ENCODE measurements at places on chromosomes 2 and 18. TPM values are rescaled to one million over a fixed set of nuclear protein-coding genes. Genes with fewer than 3 reads are reported as not detected.

DNA sequence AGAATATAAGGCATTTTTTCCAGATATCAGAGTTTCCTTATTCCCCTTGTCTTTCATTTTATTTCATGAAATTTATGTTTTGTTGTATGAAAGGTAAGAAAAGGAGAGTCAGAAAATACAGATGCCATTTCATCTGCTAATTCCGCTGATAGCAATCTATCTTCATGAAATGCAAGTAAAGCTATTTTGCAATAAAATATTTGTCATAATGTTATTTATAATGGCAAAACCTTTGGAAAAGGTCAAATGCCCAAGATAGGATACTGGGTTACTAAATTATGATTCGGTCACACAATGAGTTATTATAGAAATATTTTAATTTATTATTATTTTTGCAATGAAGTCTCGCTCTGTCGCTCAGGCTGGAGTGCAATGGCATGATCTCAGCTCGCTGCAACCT is 124.2 kb downstream of the SPP2 start:
- no peak overlapping the region for H3K27ac ChIP-seq
- H3K27me3 ChIP-seq, result no peaks in the 10 kb centered on the region
- H3K4me1 ChIP-seq, result no peaks in the 10 kb centered on the region
- H3K36me3 ChIP-seq, result no peaks in the 10 kb centered on the region

GRCh38 chr2:237486819-237487448 is at the start of gene MLPH:
Gene MLPH, plus strand, starts transcription at chr2:237487251. Its CDS starts 6,176 bp downstream, at chr2:237493427.
- H3K27ac ChIP-seq, result no peak within 1 kb of the TSS
- peak; percentile 71 for DNase-seq
- H3K36me3 ChIP-seq, result no peaks in the 10 kb centered on the region
- peak within 1 kb of the TSS; percentile 54 for H3K4me3 ChIP-seq
- H3K27me3 ChIP-seq, result peaks cover 11% of the 10 kb centered on the region
- peaks cover 3% of the 10 kb centered on the region for H3K4me1 ChIP-seq

GRCh38 chr18:26434887-26435286 is 113.5 kb downstream of the KCTD1 start:
- no peak overlapping the region for H3K4me3 ChIP-seq
- no peak for DNase-seq
- no peak overlapping the region for H3K27ac ChIP-seq
- H3K36me3 ChIP-seq, result no peaks in the 10 kb centered on the region
- no peaks in the 10 kb centered on the region for H3K27me3 ChIP-seq

Gene LCT
- 0.19 TPM for polyA plus RNA-seq

- no peaks in the 10 kb centered on the region for H3K36me3 ChIP-seq
- H3K27ac ChIP-seq, result no peak overlapping the region
- DNase-seq, result no peak
These were observed 118.5 kb upstream of the COL5A2 start for GRCh38 chr2:189298038-189298437.

- no peak for DNase-seq
- H3K27ac ChIP-seq, result no peak overlapping the region
- H3K4me3 ChIP-seq, result no peak overlapping the region
- H3K36me3 ChIP-seq, result no peaks in the 10 kb centered on the region
- H3K27me3 ChIP-seq, result no peaks in the 10 kb centered on the region
These were observed 62.0 kb downstream of the MYL12B start for GRCh38 chr18:3323900-3324299.

Gene DLX1
- not detected for polyA plus RNA-seq

DNA sequence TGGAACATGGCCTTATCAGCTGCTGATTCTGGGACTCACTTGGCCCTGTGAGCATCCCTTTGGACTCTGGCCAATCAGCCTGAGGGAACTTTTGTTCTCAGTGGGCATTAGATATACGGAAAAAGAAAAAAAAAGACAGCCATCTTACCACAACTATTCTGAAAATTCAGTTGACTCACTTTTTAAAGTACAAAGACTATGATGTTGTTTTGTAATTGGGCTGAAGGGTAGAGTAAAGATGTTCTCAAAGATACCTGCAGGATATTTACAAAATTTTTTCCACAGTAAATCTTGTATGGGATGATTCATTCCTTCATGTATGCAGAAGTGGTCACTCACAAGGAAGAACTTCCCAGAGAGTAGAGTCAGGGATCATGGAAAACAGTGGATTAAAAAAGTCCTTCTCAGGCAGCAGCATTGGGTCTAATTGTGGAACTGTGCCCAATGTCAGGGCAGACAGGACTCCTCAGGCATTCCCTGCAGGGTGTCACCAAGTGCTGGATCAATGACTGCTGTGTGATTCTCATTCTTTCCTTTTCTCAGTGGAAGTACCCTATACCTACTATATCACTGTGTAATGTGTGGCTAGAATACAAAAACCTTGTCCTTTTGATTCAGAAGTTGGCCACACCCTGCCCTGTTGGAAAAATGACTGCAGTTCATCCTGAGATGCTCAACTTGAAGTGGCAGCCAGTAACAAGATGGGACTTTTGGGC is 35.4 kb downstream of the SULT1C4 start:
- no peak overlapping the region for H3K27ac ChIP-seq
- no peaks in the 10 kb centered on the region for H3K36me3 ChIP-seq
- no peak for DNase-seq
- no peaks in the 10 kb centered on the region for H3K4me1 ChIP-seq
- H3K27me3 ChIP-seq, result no peaks in the 10 kb centered on the region
- no peak overlapping the region for H3K4me3 ChIP-seq

DNA sequence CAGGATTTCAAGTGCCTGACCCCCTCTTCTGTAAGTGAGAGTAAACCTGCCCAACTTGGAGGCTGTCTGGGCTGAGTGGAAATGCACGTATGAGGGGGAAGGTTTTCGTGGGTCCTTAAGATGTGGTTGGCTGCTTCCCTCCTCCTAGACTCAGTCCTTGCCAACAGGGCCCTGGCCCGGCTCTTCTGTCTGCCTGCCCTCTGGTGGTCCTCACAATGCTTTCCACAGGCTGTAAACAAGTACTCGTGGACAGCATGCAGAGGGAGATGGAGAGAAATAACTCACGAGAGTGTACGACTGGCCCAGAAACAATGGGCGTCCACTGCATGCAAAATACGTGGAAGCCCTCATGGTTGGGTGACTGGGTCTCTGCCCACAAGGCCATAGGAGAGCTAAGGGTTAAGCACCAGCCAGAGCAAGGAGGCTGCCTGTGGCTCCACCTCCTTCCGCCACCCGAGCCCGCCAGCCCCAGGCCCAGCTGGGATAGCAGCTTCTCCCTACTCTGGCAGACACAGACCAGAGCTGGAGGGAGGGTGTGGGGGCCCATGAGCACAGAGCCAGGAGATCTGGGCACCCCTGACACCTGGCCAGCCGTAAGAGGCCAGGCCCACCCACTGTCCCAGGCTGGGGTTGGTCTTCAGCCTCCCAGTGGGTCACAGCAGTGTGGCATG is 17.0 kb upstream of the ARHGEF4 start:
- H3K27ac ChIP-seq, result no peak overlapping the region
- no peak overlapping the region for H3K4me3 ChIP-seq
- peak; percentile 50 for DNase-seq
- H3K36me3 ChIP-seq, result no peaks in the 10 kb centered on the region
- H3K4me1 ChIP-seq, result no peaks in the 10 kb centered on the region

DNA sequence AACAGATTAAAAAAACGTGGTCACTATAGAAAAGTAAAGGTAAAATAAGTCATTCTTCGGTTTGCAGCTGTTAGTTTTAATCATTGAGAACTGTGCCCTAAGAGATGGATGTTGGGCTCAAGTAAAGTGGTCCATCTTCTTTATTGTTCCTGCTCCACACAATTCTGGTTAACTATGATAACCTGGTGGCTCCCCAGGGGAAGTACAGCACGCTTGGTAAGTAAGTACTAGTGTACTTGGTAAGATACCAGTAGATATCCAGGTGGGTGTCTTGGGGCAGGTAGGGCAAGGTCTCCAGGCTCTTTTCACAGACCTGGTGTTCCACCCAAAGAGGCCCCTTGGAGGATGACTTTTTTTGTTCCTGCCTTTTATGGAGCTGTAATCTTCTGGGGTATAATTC is 31.6 kb upstream of the DLX2 start:
- H3K36me3 ChIP-seq, result no peaks in the 10 kb centered on the region
- no peak overlapping the region for H3K27ac ChIP-seq
- no peaks in the 10 kb centered on the region for H3K4me1 ChIP-seq

GRCh38 chr2:43041173-43041591 is 185.2 kb downstream of the ZFP36L2 start:
- H3K27me3 ChIP-seq, result no peaks in the 10 kb centered on the region
- DNase-seq, result no peak
- no peak overlapping the region for H3K27ac ChIP-seq
- no peak overlapping the region for H3K4me3 ChIP-seq
- H3K4me1 ChIP-seq, result no peaks in the 10 kb centered on the region
- H3K36me3 ChIP-seq, result no peaks in the 10 kb centered on the region

DNA sequence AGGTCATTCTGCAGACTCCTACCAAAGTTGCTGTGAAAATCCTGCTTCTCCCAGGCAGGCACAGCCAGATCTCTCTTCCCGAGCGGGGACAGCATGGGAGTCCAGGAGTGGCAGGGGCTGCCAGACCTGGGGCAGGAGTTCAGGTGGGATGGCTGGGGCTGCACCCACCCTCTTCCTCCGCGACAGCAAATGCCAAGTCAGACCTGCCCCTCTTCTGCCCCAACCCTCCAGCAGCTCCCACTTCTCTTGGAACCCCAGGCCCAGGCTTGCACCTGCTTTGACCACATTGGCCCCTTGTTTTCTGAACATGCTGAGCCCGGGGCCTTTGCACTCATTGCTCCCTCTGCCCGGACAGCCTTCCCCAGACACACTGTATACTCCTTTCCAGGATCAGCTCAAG is 288.2 kb upstream of the HS6ST1 start:
- H3K4me3 ChIP-seq, result no peak overlapping the region
- no peaks in the 10 kb centered on the region for H3K27me3 ChIP-seq
- peaks cover 7% of the 10 kb centered on the region for H3K4me1 ChIP-seq
- no peak overlapping the region for H3K27ac ChIP-seq
- DNase-seq, result peak; percentile 44

Gene SUPT7L
- 28.1 TPM for polyA plus RNA-seq

- no peak for DNase-seq
- H3K27me3 ChIP-seq, result no peaks in the 10 kb centered on the region
- no peak overlapping the region for H3K27ac ChIP-seq
- H3K4me3 ChIP-seq, result no peak overlapping the region
These were observed 201.8 kb upstream of the LYPD1 start for GRCh38 chr2:132871831-132872230.

DNA sequence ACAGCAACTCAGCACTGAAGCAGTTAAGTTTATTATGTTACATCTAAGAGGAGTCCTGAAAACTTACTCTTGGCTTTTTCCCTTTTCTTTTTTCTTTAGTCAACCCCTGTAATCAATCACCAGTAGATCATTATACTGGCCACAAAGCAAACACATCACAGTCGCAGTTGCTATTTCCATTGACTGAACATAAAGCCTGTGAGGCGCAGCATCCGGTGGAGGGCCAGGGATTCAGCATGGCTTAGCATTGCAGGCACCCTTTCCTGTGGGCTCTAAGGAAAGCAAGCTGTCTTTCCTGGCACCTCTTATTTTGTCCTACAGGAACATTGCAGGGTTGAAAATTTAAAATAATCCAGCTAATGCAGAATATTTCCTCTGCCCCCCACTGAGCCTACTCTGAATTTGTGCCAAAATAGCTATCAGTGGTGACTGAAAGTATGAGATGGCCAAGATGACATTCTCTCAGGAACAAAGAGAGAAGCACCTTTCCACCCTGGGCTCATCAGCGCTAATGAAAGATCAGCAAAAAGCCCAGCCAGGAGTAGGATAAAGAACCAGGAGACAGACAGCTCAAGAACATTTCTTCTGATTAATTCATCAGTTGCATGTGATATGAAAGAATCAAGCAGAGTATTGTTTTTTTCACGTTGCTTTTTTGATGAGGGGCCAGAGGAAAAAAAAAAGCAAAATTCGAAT is 85.3 kb upstream of the SULT1C3 start:
- H3K4me1 ChIP-seq, result no peaks in the 10 kb centered on the region
- no peak overlapping the region for H3K27ac ChIP-seq
- DNase-seq, result no peak
- no peaks in the 10 kb centered on the region for H3K27me3 ChIP-seq
- no peak overlapping the region for H3K4me3 ChIP-seq

DNA sequence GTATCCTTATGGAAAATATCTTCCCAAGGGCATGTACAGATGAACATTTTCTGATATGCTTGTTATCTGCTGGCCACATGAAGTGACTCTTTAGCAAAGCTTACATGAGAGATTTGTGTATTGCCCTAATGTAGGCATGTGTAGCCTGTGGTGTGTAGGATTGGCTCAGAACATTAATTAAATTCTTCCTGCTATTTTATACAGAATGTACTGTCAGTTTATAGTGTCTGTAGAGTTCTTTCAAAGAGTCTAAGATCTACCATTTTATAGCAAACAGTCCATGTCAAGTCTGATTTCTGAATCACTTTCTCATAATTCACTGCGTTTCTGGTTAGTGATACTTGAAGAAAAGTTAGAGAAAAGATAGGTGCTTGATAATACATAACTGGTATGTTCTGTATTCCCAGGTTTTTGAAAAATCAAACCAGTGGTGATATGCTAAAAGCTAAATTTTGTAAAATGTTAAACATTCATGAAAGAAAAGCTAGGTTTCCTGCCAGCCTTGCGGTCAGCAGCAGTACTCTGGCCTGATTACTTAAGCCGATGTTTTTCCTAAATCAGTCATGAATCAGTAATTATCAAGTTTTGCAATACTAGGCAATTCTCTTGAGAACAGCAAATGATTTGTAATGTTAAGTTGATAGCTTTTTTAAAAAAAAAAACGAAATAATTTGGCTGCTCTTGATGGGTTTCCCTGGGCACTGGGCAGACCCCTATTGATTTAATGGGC is 30.9 kb upstream of the EFEMP1 start:
- no peaks in the 10 kb centered on the region for H3K4me1 ChIP-seq
- DNase-seq, result no peak
- no peaks in the 10 kb centered on the region for H3K27me3 ChIP-seq

GRCh38 chr2:23659773-23660172 is 267.1 kb downstream of the ATAD2B start:
- H3K27ac ChIP-seq, result no peak overlapping the region
- no peaks in the 10 kb centered on the region for H3K27me3 ChIP-seq
- no peak overlapping the region for H3K4me3 ChIP-seq
- no peak for DNase-seq

DNA sequence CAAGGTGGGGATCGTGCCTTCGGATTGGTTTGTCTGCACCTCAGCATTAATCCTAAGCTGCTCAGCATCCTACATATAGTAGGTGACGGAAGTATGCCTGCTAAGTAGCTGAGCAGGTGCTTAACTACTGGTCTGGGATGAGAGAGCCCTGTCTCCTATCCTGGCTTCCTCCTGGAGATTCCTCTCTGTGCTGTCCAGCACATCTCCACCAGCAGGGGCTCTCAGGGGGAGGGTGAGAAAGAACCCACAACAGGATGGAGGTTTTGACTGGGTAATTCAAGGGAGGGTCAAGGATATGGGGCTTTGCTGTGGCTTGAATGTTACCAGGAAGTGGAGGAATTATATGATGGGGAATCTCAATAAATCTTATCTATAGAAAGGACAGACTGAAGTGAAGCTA is 45.4 kb upstream of the KIF5C start:
- H3K27ac ChIP-seq, result no peak overlapping the region
- H3K4me1 ChIP-seq, result no peaks in the 10 kb centered on the region
- DNase-seq, result no peak
- no peak overlapping the region for H3K4me3 ChIP-seq
- H3K27me3 ChIP-seq, result no peaks in the 10 kb centered on the region
